ENCODE measurements at places on chromosomes 1 and 21. TPM values are rescaled to one million over a fixed set of nuclear protein-coding genes. Genes with fewer than 3 reads are reported as not detected.

Gene TAS1R1
- polyA plus RNA-seq, result 3.2 TPM

Gene NUP210L
- polyA plus RNA-seq, result not detected

Gene TMCO4
- polyA plus RNA-seq, result 2.3 TPM

Gene FOXO6
- 11.3 TPM for polyA plus RNA-seq

Gene DCST2
- polyA plus RNA-seq, result 0.66 TPM

Gene NID1
- polyA plus RNA-seq, result 284 TPM

Gene MARK1
- polyA plus RNA-seq, result 9.6 TPM

Gene ABCA4
- 0.99 TPM for polyA plus RNA-seq

Gene TCP10L
- 0.18 TPM for polyA plus RNA-seq

Gene MACF1
- polyA plus RNA-seq, result 234 TPM

Gene CD2
- 0.56 TPM for polyA plus RNA-seq

Gene CDKN2C
- 12.8 TPM for polyA plus RNA-seq

Gene SLC25A34
- 7.1 TPM for polyA plus RNA-seq

Gene FBXO2
- 1.6 TPM for polyA plus RNA-seq

Gene ARL8A
- 40.3 TPM for polyA plus RNA-seq

Gene PTAFR
- polyA plus RNA-seq, result 1.9 TPM

Gene OR2L13
- not detected for polyA plus RNA-seq

Gene ZBED6
- 15.1 TPM for polyA plus RNA-seq

Gene TRAF3IP3
- 2.5 TPM for polyA plus RNA-seq

Gene ACKR1
- polyA plus RNA-seq, result 2.0 TPM

Gene METTL13
- 20.2 TPM for polyA plus RNA-seq

Gene FAM131C
- 0.24 TPM for polyA plus RNA-seq

Gene KRTAP19-1
- not detected for polyA plus RNA-seq

Gene FAM163A
- 0.10 TPM for polyA plus RNA-seq

Gene SPRR3
- not detected for polyA plus RNA-seq

Gene PROX1
- polyA plus RNA-seq, result 9.4 TPM

Gene KRTAP7-1
- polyA plus RNA-seq, result not detected

Gene RIPPLY3
- 0.24 TPM for polyA plus RNA-seq

Gene COL8A2
- 14.7 TPM for polyA plus RNA-seq

Gene PRDM2
- 43.8 TPM for polyA plus RNA-seq

Measured in muscle of back (tissue), 13 donors.